ENCODE measurements at places on chromosomes 4 and X. TPM values are rescaled to one million over a fixed set of nuclear protein-coding genes. Genes with fewer than 3 reads are reported as not detected.

DNA sequence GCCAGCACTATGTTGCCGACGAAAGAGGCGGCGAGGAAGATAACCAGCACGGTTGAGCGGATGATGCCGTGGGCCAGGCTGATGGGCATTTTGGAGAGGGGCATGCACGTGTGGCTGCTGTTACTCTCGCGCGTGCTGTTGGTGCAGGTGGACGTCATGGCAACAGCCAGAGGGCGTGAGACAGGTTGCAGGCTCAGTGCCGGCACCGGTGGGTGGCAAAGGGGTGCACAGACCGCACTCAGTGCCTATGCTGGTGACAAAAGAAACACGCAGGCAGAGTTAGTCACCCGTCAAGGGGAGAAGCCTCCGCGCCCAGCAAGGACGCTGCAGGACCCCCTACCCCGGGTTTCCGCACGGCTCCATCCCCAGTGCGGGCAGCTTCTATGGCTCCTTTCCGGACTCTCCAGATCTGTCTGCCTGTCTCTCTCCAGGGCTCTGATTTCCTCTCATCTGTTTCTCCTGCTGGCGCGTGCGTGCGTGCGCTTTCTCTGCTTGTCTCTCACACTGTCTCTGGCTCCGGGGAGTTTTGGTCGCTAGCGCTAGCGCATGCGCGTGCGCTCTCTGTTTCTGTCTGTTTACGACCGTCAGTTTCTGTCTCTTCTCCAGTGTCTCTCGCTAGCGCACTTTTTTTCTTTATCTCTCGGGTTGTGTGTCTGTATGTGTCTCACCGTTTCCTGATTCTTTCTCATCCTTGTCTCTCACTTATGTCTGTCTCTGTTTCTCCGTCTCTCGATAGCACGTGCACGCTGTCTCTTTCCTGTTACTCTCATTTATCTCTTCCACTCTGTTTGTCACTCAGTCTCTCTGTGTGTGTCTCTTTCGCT, 2.1 kb downstream of the GPR101 start:
- peaks cover 26% of the 10 kb centered on the region for H3K27me3 ChIP-seq
- no peak overlapping the region for H3K4me3 ChIP-seq
- H3K4me1 ChIP-seq = no peaks in the 10 kb centered on the region
- H3K27ac ChIP-seq = no peak overlapping the region
- DNase-seq = peak; percentile 1

Gene F9
- not detected for total RNA-seq

DNA sequence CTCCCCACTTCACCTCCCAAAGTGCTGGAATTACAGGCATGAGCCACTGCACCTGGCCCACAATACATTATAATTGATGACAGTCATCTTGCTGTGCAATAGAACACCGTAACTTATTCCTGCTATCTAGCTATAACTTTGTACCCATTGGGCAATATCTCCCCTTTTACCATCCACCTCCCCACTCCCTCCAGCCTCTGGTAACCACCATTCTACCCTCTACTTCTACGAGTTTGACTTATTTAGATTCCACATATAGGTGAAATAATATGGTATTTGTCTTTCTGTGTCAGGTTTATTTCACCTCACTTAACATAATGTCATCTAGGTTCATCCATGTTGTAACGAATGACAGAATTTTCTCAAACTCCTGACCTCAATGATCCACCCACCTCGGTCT, 8.2 kb upstream of the TEX11 start:
- H3K4me1 ChIP-seq = no peaks in the 10 kb centered on the region
- H3K27ac ChIP-seq = no peak overlapping the region
- H3K4me3 ChIP-seq = no peak overlapping the region
- no peaks in the 10 kb centered on the region for H3K36me3 ChIP-seq
- DNase-seq = no peak

- DNase-seq = no peak
- H3K27ac ChIP-seq = no peak overlapping the region
- peaks cover 13% of the 10 kb centered on the region for H3K36me3 ChIP-seq
- peaks cover 39% of the 10 kb centered on the region for H3K27me3 ChIP-seq
- H3K4me1 ChIP-seq = peaks cover 12% of the 10 kb centered on the region
- no peak overlapping the region for H3K4me3 ChIP-seq
Observed at GRCh38 chr4:3874028-3874415, 107.8 kb downstream of the ADRA2C start.

Gene ABLIM2
- not detected for total RNA-seq

Measured in HFFc6 (cell line).